ENCODE measurements at places on chromosomes 2 and 18.

- DNase-seq = no peak
Observed at GRCh38 chr2:85716346-85716914, 22.3 kb downstream of the GNLY start.

DNA sequence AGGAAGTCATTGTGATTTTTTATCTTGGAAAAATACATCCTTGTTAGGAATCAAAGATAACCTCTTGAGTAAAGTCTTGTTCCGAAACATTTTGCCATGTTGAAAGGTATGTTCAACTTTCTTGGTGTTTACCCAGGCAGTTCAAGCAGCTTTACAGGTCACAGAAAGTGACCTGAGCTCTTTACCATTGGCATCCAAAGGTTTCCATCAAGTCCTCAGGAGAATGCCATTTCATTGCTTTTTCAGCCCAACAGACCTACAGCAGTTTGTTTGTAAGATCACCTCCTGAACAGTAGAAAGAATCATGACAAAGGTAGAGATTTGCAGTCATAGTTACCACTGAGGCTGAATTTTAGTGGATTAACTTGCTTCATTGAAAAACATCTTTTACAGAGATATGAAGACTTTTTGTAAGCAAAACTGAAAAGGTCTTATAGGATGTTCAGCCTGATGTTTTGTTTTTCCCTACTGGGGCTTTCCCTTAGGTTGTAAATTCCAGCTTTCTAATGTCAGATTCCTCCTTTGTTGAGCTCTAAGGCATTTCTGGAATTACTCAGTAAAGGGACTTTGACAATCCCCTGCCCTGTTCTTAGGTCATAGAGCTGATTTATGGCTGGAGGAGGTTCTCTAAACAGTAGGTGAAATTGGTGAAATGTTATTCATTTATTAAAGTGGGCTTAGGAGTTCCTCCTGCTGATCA, 236.8 kb upstream of the RBMS1 start:
- DNase-seq = peak; percentile 49

DNA sequence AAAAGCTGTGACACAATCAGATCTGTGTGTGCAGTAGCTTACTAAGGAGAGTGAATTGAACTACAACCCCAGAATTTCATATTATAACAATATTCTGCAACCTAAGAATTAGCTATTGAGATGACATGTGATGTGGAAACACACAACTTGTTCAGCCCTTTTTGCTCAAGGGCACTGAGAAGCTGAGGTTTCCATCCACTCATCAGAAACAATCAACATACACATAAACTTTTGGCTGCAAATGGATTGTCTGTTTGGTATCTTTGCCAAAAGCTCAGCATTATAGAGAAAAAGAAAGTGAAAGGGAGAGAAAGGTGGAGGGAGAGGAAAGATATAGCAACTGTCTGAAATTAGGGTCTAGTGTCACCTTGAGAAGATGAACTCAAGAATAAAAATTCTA, 117.2 kb upstream of the KLF7 start:
- no peak for DNase-seq

- peak; percentile 96 for DNase-seq
Observed at GRCh38 chr2:27078267-27079194, at the start of gene EMILIN1. Gene EMILIN1 (plus strand): TSS chr2:27078615. CDS start chr2:27079066, 451 bp downstream.

Measured in EL (cell line).